NCI-H2171 (cell line): ENCODE measurements at places on chromosomes 7 and 10.

DNA sequence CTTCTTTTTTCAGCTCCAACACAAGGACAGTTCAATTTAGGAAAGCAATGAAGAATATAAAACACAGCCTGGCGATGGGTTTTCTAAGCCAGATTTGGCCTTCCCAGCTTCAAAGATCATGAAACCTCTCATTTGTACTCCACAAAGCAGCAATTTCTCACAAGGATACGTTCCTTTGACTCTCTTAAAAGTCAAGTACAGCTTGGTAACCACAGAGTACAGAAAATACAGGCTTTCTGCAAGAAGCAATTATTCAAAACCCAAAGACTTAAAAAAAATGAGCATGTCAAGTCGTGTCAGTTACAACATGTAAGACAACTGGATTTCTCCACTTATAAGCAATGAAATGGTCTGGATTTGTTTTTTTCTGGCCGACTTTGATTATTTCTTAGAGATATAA is 321.4 kb downstream of the FGFR2 start:
- no peak for DNase-seq

DNA sequence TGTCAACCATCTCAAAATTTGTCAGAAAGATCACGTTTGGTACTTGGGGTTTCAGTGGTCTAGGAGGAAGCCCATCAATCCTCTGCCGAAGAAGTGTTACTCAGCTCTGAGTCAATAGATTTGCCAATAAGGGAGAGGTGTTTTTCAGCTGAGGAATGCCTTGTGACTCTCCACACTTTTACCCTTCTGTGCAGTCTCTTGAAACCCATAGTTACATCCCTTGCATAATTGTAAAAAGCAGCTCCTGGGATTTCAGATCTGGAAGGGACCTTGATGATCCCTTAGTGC is 47.5 kb downstream of the INSYN2A start:
- no peak for DNase-seq

DNA sequence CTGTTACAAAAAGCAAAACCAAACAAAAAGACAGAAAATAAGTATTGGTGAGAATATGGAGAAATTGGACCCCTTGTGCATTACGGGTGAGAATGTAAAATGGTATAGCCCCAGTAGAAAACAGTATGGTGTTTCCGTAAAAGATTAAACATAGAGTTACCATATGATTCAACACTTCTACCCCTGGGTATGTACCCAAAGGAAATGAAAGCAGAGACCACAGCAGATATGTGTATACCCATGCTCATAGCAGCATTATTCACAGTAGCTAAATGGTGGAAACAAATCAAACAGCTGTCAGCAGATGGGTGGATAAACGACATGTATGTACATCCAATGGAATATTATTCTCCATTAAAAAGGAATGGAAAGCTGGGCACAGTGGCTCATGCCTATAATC is 42.4 kb downstream of the STARD3NL start:
- DNase-seq, result no peak

GRCh38 chr10:11063856-11064255 is 46.2 kb downstream of the CELF2 start:
- no peak for DNase-seq

DNA sequence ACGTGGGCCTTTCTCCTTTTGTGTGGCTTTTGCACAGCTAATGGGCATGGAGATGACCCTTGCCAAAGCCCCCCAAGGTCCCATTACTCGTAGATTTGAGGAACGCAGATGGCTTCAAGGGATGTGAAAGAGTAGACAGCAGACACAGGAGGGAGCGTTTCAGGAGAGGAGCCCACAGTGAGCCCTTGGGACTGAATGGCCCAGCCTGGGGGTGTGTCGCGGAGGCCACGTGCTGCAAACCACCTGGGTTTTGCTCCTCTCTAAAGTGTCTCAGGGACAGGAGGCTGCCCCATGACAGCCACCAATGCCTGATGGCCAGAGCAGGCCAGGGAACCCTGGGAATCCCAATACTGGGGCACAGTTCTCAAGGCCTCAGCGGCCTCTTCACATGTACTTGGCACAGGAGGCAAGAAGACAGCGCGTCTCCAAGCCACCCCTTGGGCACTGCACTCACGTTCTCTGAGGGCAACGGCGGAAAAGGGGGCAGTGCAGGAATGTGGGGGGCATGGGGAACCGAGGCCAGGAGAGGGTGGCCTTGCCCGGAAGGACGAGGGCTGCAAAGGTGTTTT is 185.2 kb downstream of the WDR37 start:
- no peak for DNase-seq

- no peak for DNase-seq
Measured at GRCh38 chr10:93072225-93072712, 1.4 kb upstream of the CYP26A1 start.

- no peak for DNase-seq
Measured at GRCh38 chr10:113605268-113605978, 52.6 kb downstream of the HABP2 start.

GRCh38 chr7:55108401-55108800 is 89.6 kb downstream of the EGFR start:
- no peak for DNase-seq

DNA sequence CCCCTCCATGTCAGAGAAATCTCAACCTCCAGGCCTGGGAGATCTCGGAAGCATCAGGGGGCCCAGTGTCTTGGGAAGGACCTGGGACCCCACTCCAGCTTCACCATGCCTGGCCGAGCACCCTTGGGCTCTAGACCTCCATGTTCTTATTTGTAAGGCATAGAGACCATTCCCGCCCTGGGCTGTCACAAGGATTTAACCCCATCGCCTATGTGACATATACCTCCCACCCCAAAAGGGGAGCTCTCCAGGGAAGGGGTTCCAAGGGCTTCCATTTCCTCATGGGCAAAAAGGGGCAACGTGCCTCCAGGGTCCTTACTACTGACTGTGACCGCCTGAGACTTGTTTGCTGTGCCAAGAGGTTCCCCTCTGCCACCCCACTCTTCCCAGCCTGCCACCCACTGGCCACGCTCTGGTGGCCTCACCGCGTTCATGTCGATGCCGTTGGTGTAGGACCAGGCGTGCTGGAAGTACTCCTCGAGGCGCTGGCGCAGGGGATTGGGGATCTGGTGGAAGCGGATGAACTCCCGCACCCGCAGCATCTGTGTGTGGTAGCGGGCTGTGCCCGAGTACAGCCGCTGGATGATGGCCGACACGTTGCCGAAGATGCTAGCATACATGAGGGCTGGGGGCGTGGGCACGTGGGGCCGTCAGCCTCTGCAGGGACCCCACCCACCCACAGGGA is 27.5 kb downstream of the KCNH2 start:
- DNase-seq, result no peak

DNA sequence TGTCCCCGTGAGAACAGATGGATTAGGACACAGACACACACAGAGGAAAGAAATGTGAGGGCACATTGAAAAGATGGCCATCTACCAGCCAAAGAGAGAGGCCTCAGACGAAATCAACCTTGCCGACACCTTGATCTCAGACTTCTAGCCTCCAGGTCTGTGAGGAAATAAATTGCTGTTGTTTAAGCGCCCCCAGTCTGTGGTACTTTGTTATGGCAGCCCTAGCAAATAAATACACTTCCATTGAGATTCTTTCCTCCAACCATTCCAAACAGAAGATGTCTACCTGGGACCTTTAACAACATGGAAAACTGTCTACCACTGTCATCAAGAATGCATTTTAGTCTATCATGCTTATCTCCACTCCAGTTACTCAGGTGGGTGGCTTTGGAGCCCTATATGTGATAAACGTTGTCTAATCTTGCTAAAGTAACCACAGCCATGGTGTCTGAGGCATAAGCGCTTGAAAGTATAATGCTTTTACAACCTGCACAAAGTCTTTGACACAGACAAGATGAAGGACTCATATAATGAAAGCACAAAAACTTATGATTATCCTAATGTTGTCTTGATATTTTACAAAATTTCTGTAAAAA is 244.3 kb downstream of the MTERF1 start:
- DNase-seq, result no peak

DNA sequence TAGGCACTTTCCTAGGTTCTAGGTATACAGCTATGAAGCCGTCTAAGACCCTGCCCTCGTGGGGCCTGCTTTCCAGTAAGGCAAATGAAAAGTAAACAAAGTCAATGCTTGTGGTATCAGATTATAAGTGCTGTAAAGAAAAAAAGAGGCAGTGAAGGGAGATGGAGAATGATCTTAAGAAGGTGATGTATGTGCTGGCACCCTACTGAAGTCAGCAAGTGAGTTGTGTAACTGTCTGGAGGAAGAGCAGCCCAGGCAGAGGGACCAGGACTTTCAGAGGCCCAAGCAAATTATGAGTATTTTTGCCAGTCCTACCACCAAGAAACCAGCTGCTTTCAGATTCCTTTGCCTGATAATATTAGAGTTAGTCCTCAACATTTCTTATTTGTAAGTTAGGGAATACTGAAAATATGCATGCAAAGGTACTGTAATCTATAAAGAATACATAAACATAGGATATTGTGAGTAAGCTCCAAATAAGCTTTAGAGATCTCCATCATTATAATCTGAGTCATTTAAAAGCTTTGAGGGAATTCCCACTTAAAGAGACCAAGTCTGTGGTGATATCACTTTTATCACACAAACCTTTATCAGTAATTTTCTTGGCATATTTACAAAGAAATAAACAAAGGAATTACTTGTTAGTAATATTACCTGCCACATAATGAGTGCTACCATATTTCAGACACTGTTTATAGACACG is 329.2 kb upstream of the LRGUK start:
- DNase-seq, result no peak

- no peak for DNase-seq
Measured at GRCh38 chr10:72261784-72262404, 11.8 kb upstream of the DDIT4 start.

- DNase-seq, result no peak
Measured at GRCh38 chr7:5758286-5758685, 23.2 kb downstream of the RNF216 start.

- no peak for DNase-seq
Measured at GRCh38 chr10:48254750-48255512, 19.6 kb downstream of the FRMPD2 start.

DNA sequence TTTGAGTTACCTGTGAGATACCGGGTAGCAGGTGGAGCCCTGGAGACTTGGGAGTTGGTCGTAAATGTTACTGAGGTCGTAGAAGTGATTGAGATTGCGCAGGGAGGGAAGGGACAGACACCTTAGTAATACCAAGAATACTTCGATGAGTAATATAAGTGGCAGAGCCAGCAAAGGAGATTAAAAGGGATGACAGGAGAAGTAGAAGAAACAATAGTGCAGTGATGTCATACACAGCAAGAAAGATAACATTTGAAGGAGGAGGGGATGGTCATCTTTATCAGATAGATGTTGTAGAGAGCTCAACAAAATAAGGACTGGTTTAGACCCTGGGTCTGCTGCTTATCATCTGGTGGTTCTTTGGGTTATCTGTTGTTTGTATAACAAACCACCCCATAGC is 5.0 kb downstream of the BCCIP start:
- no peak for DNase-seq

DNA sequence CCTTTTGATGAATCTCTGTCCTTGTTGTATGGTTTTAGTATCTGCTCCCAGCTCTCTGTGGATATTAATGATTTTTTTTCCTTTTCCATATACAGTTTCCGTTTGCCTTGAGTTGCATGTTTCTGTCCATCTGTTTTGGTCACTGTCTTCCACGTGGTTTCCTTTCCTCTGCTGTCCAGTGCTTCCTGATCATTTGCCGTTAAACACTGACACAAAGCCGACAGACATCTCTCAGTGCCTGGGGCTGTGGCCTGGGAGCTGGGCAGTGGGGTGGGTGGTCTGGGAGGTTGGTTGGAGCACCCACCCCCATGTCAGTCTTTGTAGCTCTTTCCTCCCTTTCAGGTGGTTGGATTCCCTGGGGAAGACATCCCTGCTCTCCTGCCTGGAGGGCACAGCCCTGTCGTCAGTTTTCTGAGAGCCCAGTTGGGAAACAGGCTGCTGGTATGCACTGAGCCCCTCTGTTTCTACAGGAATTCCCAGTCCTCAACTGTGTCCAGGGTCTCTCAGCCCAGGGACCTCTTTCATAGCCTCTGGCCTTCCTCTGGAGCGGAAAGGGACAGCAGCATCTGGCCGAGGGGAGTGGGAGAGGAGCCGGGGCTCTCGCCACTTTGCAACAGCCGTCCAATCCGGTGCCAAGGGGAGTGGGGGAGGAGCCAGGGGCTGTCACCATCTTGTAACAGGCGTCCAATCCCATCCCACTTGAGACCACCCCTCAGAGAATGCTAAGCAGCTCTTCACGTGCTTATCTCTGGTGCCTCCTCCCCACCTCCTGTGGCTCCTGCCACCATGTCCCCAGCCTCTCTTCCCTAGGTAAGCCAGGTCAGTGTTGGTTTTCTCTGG is 26.7 kb upstream of the MKI67 start:
- no peak for DNase-seq

- DNase-seq, result no peak
Measured at GRCh38 chr10:12041766-12042408, 722 bp downstream of the UPF2 start.

- no peak for DNase-seq
Measured at GRCh38 chr7:99032928-99033327, 111.0 kb downstream of the SMURF1 start.

DNA sequence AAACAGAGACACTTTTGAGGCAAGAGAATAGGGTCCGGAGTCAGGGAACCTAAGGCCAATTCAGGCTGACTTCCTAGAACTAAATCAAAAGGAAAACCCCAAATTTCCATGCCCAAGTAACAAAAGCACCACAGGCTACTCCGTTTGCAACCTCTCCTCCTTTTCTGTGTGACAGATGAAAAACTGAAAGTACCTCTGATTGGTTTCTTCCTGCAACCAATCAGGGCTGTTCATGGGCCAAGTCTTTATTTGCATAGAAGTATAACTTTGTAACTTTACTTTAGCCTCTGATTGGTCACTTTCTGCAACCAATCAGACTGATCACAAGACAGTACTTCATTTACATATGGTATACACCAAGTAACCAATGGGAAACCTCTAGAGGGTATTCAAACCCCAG is 239.9 kb upstream of the KCND2 start:
- no peak for DNase-seq

DNA sequence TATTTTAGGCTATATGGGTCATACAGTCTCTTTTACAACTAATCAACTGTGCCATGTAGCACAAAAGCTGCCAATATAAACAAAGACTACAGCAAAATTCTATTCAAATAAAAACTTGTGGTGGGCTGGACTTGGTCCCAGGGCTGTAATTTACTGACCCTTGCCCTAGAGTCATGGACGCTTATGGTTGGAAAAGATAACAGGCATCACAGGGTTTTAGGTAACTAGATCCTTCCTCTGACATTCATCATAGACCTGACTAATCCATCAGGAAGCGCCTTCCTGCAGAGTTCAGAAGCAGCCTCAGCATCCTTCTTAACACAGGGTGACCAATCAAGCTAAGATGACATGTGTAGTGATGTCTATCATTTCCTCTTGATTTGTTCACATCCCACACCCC is 40.2 kb upstream of the GPAM start:
- no peak for DNase-seq

GRCh38 chr10:57222129-57222528 is 861.1 kb upstream of the ZWINT start:
- DNase-seq, result no peak

- DNase-seq, result no peak
Measured at GRCh38 chr10:59126261-59126660, 50.2 kb upstream of the PHYHIPL start.
